ENCODE measurements at places on chromosomes 6 and 20. TPM values are rescaled to one million over a fixed set of nuclear protein-coding genes. Genes with fewer than 3 reads are reported as not detected.

GRCh38 chr6:6195080-6195479 lies 125.4 kb downstream of the F13A1 start:
- no peak for DNase-seq

- DNase-seq = no peak
Observed at GRCh38 chr20:16535277-16535676, 38.0 kb downstream of the KIF16B start.

DNA sequence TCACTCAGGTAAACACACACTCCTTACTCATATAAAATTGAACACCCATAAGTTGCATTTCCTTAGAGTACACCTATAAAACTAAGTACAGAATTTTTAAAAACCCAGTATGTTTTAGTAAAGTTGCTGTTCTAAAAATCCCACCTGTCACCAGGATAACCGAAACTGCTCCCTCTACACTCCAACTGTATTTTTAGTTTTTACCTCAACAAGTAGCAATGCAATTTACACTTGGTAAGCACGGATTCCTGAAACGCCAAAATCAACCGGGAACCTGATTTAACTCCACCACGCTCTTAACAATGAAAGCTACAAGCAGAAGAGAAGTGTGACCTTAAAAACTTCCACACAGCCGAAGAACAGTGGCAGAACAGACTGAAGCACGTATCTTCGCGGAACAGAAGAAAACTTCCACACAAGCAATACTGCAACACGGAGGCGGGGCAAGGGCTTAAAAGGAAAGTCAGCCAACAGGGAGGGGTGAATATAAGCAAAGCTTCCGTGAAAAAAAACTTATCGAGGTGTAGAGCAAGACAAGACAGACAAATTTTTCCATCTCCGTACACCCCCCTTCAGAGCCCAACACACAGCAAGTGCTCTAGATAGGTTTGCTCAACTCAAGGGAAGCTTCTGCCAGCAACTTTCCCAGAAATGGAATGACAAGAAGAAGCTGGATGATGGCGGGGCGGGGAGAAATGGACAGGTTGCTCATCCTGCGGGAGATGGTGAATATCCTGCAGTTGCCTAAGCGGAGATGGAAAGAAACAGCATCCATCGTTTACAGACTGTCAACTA lies 1.4 kb downstream of the STAU1 start:
- peak; percentile 84 for DNase-seq

GRCh38 chr6:139654309-139654708 lies 279.9 kb upstream of the CITED2 start:
- no peak for DNase-seq

DNA sequence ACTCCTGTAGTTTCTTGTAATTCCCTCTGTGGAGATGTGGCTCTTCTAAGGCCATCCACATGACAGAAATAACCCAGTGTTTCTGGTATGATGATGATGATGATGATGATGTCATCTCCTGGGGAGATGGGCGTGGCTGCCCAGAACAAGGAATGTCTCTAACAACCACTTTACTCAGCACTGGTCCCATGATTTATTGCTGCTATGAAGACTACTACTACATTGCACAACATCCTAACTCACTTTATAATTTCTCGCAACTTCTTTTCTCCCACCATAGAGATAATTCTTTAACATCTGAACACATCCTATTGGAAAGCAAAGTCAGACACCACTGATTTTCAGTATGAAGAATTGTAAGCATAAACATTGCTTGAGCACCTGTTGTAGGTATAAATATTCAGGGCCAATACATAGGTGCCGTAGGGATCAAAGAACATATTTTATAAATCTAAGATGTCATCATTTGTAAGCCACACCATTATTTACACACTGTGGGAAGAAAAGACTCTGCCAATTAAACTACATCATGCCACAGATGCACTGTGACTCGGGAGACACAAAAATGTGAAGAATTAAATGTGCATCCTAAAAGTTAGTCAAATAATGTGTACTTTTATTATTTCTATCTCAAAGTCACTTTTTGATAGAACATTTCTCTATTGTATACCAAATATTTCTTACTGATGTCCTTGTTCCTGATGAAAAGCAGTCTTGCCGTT lies 6.4 kb downstream of the TPMT start:
- DNase-seq = no peak

The TULP1 gene
- not detected for total RNA-seq

The GRIK2 gene
- 3.1 TPM for total RNA-seq

The ZSCAN23 gene
- 7.3 TPM for total RNA-seq

The IMPG1 gene
- not detected for total RNA-seq

Measured in tongue (tissue), 3 donors.